ENCODE measurements at places on chromosomes 16 and 17. TPM values are rescaled to one million over a fixed set of nuclear protein-coding genes. Genes with fewer than 3 reads are reported as not detected.

SLC16A11 gene
- 1.3 TPM for total RNA-seq

MLST8 gene
- 38.9 TPM for total RNA-seq

DNA sequence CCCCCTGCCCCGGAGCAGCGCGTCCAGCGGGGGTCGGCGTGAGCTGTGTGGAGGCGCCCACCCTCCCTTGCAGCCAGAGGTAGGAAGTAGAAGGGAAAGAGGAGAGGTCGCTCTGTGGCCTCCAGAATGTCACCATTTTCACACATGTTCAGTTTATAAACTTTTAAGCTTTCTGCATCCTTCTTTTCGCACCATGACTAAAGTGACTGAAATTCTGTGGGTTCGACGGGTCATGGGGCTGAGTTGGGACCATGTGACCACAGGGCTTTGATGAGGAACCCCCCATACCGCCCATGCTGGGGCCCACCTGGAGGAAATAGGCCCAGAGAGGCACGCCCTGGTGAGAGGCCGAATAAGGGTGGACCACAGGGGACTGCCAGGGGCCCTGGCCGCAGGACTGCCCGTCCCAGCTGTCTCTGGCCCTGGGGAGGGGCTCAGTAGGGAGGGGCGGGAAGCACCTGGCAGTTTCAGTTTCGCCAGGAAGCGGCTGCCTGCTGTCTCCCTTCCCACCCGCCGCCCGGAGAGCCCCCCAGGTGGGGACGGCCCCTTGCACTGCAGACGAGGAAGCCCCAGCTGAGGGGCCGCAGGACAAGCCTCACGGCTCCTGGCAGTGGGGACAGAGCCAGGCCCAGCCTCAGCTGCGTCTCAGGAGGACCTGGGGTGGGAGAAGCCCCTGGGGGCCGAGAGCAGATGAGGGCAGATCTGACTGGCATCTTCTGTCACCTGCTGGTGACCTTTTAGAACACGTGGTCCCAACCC, 9.0 kb downstream of the CBFA2T3 start:
- no peak for DNase-seq
- peaks cover 6% of the 10 kb centered on the region for H3K4me1 ChIP-seq
- no peak overlapping the region for H3K4me3 ChIP-seq
- no peak overlapping the region for H3K27ac ChIP-seq

DNA sequence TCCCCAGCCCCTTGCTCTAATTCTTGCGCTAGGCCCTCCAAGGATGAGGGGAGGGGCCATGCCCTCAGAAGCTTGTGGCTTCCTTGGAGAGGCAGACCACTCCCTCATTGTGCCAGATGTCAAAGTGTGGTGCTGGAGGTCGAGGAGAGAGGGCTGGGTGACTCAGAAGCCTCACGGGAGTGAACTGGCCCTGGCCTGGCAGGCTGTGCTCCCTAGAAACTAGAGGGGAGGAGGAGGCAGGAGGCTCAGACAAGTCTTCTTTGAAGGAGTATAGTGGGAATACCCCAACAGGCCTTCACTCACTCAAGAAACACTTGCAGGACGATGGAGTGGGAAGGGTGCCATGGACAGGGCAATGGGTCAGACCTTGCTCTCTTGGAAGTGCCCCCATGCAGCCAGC, 18.5 kb downstream of the ANKRD40 start:
- H3K4me3 ChIP-seq, result no peak overlapping the region
- H3K4me1 ChIP-seq, result no peaks in the 10 kb centered on the region
- no peak overlapping the region for H3K27ac ChIP-seq
- H3K36me3 ChIP-seq, result peaks cover 4% of the 10 kb centered on the region
- DNase-seq, result no peak

- peaks cover 45% of the 10 kb centered on the region for H3K4me1 ChIP-seq
- H3K36me3 ChIP-seq, result no peaks in the 10 kb centered on the region
- DNase-seq, result no peak
- no peak overlapping the region for H3K4me3 ChIP-seq
- H3K27me3 ChIP-seq, result no peaks in the 10 kb centered on the region
Observed at GRCh38 chr16:81633680-81634379, 145.3 kb upstream of the PLCG2 start.

All from activated CD8-positive, alpha-beta memory T cell treated with anti-CD3 and anti-CD28 coated beads, Interleukin-2, amount 10 ng/mL, durations not matched to agents 7 days and 5 days (primary cell).